ENCODE measurements at places on chromosomes 4 and X. TPM values are rescaled to one million over a fixed set of nuclear protein-coding genes. Genes with fewer than 3 reads are reported as not detected.

GRCh38 chr4:110823251-110823650 is 200.4 kb upstream of the PITX2 start:
- DNase-seq: no peak

- no peak for DNase-seq
Measured at GRCh38 chr4:6750286-6751221, 32.0 kb upstream of the KIAA0232 start.

FATE1 gene
- not detected for total RNA-seq

- DNase-seq: no peak
Measured at GRCh38 chr4:150160473-150160872, 82.2 kb downstream of the DCLK2 start.

TMEM47 gene
- total RNA-seq: 0.16 TPM

DNA sequence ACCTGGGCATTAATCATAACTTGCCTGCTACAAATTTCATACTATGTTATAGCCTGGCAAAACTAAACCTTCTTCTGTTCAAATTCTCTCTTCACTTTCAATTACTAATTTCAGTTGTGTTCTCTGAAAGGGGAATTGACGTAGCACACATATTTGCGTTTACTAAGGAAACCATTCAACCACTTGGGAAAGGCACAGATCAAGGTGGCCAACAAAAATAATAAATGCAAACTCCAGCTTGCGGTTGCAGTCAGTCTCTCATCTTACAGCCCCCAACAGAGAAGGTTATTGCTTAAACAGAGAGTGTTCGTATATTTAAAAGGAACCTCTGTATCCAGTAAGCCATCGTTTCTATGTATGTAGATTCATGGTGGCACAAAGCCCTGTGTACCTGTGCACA is 4.0 kb downstream of the SRPX start:
- no peak for DNase-seq

- DNase-seq: peak; percentile 35
Measured at GRCh38 chrX:112866175-112866574, 25.5 kb upstream of the AMOT start.

DNA sequence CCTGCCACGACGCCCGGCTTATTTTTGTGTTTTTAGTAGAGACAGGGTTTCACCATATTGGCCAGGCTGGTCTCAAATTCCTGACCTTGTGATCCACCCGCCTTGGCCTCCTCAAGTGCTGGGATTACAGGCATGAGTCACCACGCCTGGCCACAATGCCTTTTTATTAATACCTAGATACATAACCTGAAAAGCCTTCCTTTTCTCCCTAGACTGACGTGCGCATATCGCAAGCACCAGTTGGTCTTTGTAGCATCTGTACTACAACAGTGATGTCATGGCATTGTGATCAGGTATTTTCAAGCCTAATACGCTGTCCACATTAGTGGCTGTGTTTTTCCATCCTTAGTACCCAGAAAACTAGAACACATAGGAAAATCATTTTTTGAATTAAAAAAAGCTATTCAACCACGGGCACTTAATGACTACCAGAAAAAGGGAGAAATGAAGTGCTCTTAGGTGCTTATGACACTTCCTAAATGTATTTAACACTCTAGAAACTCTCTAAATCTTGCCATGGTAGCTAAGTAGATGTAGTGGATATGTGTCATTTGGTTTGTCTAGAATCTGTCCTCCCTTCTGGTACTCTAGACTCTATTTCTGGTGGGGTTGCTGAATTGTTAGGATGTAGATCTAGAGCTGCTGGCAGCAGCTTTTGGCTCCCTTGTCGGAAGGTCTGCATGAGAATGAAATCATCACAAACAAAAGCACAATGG is 707.8 kb downstream of the STIM2 start:
- peak; percentile 1 for DNase-seq

DNA sequence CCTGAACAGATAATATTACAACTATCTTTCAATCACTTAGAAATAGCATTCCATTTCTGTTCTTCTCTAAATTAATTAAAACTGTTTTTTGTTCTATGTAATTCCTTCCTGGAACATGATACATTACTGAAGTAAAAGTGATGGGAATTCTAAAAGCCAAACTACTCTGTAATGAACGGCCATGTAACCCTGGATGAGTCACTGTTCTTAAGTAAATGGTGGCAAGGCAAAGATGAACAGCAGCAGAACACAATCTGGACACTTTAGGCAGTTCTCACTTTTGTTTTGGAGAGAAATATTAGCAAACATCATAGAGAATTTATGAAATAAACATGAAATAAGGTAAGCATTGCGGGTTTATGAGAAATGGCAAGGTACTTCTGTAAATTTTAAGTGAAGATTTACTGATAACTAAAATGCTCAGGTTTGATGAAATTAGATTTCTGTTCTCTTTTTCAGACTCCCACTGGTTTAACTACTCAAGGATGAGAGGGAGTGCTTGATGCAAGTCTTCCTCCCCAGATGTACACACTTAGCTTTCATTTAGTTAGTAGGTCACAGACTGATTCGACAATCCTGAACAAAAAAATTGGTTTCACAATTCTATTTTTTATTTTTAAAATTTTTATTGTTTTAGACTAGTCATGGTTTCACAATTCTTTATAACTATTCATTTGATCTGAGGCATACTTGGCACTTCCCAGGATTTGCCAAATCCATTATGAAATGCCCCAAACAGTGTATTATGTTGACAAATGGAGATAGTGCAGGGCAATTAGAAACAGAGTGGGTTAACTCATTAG is 964 bp upstream of the GPR82 start:
- no peak for DNase-seq

DNA sequence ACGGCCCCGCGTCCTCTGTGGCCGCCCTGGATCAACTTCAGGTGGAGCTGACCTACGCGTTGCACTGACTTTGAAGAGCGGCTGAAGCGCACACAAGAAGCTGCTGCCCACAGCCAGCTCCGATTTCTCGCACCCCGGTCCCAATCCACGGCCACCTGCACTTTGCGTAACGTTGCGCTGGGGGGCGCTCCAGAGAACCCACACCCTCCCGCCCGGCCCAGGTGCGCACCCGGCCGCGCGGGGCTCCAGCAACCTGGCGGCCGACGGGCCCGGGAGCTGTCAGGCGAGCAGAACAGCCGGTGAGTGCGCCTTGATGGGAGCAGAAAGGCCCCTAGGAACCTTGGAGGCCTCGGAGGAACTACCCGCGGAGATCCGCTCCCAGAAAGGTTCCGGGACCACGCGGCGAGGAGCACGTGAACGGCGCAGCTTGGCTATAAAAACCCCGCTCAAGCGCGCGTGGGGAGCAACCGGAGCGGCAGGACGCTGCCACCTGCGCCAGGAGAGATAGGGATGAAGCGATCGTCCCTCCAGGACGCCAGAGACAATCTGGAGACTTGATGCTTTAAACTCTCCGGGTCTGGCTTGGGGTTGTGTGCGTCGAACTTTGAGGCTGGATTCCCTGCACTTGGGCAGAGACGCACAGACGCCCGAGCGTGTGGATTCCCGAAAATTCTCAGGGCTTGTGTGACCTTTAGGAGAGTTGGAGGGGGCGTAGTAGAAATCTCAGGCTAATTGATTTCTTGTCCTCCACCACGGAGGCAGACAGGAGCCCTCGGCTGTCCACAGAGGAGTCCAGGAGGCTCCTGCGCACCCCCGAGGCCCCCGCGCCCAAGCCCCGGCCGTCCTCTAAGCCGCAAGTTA is 591 bp upstream of the NWD2 start:
- no peak for DNase-seq

DNA sequence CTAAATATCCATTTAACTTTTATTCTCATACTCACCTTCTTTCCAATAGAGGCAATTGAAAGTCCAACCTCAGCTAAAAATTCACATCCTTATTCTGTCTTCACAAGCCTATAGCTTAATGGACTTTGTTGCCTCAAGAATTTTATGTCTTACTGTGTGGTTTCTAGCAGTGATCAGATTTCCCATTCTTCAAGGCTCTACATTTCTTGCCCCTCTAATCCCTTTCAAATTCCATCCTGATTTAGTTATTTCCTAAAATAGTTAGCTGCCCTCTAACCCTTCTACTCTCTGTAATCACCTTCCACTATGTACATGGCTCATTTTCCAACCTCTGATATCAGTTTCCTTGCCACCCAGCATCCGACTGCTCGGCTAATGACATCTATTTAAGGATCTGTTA is 204.1 kb upstream of the CENPE start:
- DNase-seq: no peak

GRCh38 chr4:11073621-11074051 is 355.1 kb downstream of the HS3ST1 start:
- DNase-seq: peak; percentile 8

TMSB15A gene
- 6.0 TPM for total RNA-seq

- DNase-seq: no peak
Measured at GRCh38 chr4:10456260-10456594, 999 bp downstream of the ZNF518B start.

- DNase-seq: peak; percentile 25
Measured at GRCh38 chr4:106273831-106274230, 42.2 kb downstream of the TBCK start.

GRCh38 chrX:367866-368265 is 18.8 kb downstream of the PPP2R3B start:
- no peak for DNase-seq

DNA sequence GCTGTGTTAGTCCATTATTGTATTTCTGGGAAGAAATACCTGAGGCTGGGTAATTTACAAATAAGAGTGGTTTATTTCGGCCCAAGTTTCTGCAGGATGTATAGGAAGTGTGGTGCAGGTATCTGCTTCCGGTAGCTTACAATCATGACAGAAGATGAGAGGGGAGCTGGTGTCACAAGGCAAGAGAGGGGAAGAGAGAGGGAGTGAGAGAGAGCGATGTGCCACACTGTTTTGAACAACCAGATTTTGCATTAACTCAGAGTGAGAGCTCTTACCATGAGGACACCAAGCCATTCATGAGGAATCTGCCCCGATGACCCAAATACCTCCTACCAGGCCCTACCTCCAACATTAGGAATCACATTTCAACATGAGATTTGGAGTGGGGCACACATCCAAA is 627.6 kb upstream of the FRG1 start:
- DNase-seq: no peak

DNA sequence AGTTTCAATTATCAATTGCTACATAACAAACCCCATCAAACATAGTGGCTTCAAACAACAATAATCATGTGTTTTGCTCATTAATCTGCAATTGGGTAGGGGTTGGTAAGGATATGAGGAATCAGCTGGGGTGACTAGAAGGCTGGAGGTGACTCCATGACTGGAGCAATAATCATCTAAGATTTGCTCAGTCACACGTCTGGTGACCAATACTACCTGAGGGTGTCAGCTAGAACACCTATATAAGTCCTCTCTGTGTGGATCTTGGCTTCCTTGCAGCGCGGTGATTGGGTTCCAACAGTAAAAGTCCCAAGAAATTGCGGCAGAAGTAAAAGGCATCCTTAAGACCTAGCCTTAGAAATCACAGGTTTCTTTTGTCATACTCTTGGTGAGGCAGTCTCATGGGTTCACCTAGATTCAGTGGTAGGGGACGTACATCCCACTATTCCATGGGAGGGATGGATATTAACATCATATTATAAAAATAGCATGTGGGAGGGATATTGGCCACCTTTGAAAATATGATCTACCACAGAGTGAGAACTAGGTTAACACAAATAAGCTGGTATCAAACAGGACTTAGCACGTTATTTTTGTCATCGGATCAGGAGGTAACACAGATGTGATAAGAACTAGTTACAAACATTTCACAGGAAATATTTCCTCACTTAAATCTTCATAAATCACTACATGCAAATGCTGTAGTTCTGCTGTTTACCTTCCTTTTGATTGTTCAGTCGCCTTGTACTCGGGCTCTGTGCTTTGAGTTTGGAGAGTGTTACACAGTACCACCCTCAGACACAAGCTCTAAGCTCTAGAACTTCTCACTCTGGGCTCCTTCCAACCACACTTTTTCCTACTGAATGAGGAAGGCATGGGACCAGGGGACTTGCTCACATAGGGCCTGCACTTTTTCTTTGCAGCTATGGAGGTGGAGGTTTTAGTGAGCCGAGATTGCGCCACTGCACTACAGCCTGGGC is 78.3 kb downstream of the LARP7 start:
- no peak for DNase-seq

- no peak for DNase-seq
Measured at GRCh38 chrX:68440442-68440841, 7.1 kb upstream of the OPHN1 start.

DNA sequence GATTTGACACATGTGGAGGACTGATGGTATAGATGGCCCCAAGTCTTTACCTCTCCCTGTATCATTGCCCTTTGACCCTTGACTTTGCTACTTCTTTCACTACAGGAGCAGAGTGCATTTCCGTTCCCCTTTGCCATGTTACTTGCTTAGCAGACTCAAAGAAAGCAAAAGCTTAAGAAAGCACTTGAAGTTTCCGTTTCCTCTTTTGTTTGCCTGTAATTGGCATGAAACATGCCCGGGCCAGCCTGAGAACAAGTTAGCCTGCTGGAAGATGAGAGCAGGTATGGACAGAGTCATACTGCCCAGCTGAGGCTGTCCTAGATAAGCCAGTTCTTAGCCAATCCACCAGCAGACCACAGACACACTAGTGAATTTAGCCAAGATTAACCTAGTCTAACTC is 206.0 kb downstream of the BCOR start:
- no peak for DNase-seq

DNA sequence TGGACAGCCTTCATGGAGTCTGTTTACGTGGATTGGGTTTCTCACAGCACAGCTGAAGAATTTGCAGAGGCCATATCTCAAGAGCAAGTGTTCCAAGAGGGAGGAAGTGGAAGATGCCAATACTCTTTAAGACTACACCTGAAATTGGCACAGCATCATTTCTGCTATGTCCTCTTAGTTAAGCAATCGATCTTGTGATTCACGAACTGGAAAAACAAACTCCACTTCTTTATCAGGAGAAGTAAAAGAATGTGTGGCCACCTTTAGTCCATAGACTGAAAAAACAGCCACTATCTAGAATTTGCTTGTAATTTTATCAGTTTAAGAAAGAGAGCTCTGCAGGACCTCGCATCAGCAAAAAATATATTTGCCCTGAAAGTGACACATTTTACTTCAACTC is 473.1 kb upstream of the ATOH1 start:
- no peak for DNase-seq

- DNase-seq: no peak
Measured at GRCh38 chr4:49000806-49001205, 14.7 kb downstream of the CWH43 start.

CT45A5 gene
- total RNA-seq: 35.2 TPM

XKRX gene
- total RNA-seq: not detected

- DNase-seq: no peak
Measured at GRCh38 chr4:37837446-37837845, 11.0 kb downstream of the PGM2 start.

DNA sequence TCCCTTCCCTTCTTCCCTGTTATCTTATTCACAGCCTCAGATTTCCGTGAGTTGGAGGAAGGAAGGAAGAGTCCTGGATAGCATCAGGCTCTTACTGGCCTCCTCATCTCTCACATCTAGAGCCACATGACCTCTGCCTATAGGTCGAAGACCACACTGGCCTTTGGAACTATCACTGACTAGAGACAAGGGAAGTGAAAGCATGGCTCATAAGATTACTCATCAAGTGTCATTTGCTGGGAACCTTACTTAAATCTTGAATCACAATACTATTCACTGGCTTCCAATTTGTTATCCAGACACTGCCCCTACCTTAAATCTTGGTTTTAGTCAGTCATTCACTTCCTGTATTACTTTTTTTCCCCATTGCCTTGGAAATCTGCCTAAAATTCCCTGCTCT is 61.6 kb upstream of the MTMR8 start:
- DNase-seq: no peak

- DNase-seq: no peak
Measured at GRCh38 chr4:83268491-83268890, 16.1 kb downstream of the COQ2 start.

GRIA3 gene
- total RNA-seq: not detected

MAGEB1 gene
- not detected for total RNA-seq

NEXMIF gene
- not detected for total RNA-seq

TLR7 gene
- total RNA-seq: not detected

FAT4 gene
- total RNA-seq: 1.0 TPM

GRCh38 chr4:25103418-25103817 is 56.8 kb downstream of the SEPSECS start:
- no peak for DNase-seq
